Muscle of arm (tissue), 14 donors: ENCODE measurements at places on chromosomes 7 and 10.

DNA sequence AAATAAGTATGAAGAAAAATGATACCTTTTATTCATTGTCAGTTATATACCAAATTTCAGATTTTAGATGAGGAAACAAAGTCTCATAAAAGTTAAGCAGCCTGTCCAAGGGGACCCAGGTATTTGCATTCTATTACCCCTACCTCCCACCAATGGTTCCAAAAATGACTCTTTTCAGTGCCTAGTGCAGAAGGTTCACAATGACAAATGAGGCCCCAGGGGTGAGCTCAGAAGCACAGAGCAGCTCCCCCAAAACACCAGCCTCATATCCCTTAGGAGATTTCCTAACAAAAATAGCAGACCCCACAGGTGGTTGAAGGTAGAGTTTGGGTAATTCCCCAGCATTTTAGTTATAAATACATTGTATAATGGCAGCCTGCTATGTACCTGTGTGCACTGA is 168.6 kb downstream of the REEP3 start:
- no peak for DNase-seq

- no peak for DNase-seq
These were observed 327.9 kb upstream of the SORCS1 start for GRCh38 chr10:107492389-107492788.

- no peak for DNase-seq
These were observed 169.4 kb downstream of the ADARB2 start for GRCh38 chr10:1567742-1568495.

DNA sequence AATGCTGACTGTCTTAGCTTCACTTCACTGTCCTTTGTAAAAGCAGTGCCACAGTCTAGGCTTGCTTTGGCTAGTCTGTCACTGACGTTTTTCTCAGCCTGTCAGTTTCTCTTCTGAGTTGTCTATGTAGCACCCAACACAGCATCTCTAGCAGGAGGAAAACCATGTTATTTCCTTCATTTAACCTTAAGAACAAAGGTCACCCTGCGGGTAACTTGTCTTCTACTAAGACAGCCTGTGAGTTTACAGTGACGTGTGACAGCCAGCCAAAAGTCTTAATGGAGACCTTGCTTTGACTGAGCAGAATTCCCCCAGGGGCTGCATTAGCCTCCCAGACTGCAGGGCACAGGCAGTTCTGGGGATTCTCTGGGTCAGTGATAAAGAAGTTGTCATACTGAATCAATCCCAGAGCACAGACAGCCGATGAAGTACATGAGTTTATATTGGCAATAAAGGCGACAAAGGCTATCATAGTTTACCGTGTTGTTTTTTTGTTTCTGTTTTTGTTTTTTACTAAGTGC is 296.0 kb upstream of the KIAA1217 start:
- no peak for DNase-seq

- no peak for DNase-seq
These were observed 182.3 kb upstream of the IMMP2L start for GRCh38 chr7:111744501-111745155.

GRCh38 chr10:17206210-17206709 is 4.8 kb upstream of the TRDMT1 start:
- DNase-seq, result no peak

DNA sequence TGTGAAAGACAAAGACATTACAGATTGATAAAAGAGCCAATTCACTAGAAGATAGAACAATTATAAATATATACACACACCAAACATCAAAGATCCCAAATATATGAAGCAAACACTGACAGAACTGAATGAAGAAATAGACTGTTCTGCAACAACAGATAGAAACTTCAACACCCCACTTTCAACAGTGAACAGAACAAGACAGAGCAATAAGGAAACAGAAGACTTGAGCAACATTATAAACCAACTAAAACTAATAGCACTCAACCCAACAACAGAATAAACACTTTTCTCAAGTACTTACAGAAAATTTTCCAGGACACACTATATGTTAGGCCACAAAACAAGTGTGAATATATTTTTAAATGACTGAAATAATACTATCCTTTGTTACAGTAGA is 10.9 kb downstream of the CDCA7L start:
- no peak for DNase-seq

DNA sequence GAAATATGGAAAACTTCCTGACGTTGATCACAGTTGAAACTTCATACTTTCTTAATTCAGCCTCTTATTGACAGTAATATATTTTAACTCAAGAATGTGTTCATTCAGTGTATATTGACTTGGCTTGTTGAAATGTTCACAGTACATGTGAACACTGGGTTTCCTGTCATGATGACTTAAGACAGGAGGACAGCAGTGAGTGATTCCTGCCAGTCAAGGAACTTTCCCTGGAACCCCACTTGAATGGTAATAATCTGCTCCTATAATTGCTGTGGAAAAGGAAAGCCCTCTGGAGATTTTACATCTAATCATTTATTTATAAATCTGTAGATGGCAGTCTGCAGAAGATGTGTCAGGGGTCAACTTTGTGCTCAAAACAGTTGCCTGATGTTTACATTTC is 216.5 kb downstream of the MGMT start:
- DNase-seq, result no peak

- DNase-seq, result no peak
These were observed 182.3 kb downstream of the MAD1L1 start for GRCh38 chr7:2050511-2050866.

DNA sequence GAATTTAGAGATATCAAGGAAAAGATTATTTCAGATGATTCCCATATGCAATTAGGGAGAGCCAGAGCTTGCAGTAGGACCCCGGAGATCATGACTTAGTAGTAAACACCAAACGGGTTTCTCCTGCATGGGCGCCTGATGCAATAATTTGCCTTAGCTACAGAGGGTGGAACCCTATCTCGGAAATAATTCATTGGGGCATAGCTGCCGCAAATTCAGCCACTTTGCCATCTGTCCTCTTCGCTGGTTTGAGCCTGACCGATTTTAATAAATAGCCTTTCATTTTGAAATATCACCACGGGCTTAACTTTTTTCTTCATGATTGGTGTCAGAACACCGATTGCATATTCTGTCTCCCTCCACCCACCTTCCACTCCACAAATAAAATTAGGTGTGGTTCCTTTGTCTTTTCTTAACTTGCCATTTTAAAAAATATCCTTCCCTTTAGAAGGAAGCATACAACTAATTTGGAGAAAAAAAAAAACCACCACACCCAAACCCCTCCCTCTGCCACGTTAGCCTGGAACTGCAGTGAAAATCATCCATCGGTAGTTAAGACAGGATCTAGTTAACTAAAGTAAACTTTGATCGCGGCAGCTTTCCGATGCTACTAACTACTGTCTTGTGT is 1.4 kb downstream of the GARS1 start:
- DNase-seq, result peak; percentile 15

DNA sequence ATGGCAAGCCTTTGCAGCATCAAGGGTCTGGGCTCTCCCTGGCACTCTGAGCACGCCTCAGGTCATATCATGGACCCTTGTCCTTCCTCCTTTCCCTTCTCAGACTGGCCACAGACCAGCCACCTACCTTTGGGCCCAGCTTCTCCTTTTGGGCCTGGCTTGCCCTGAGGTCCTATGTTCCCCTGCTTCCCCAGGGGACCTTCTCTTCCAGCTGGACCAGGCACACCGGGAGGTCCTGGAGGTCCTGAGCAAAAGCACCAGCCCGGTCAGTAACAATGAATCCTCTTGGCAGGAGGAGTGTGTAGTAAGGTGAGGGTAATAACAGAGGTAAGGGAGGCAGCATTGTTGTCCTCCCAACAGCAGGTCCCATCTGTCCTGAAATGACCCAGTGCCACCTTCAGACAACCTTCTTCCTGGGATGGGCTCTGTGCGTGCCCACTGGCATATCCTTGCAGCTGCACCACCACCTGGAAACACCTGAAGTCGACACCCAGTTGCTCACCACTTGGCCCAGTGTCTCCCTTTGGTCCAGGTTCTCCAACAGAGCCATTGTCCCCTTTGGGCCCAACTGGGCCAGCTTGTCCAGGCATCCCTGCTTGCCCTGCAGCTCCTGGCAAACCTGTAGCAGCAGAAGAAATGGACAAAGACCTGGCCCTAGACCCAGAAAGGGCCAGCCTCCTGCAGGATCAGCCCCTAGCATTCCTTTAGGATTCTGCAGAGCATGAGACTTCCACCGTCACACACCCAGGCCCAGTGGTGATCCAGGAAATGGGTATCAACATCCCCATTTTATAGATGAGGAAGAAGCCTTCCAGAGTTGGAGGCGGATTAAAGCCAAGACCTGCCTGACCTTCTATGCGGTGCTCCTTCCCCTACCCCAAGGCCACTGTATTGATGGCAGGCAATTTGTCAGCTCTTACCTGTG is 6.4 kb downstream of the SFTPD start:
- no peak for DNase-seq

GRCh38 chr10:74922921-74923320 is 96.5 kb downstream of the KAT6B start:
- DNase-seq, result no peak

DNA sequence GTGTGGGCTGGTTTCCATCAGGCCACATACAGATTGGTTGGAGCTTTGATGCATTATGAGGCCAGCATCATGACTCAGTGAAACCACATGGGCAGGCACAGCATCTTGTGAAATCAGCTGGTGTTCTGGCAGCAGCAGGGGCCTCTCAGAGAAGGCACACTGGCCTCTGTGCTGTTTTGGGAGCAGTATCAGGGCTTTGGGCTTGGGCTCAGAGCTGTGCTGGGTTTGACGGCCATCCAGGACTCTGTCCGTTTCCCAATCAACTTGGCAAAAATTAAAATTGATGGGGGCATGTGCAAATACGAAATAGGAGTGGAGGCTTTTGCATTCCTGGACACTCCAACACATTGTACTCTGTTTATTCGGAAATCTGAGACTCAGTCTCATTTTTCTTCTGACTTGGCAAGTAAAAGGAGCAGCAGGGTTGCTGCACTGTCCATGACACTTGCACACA is 190.9 kb downstream of the BMPER start:
- DNase-seq, result no peak

- no peak for DNase-seq
These were observed 180.9 kb downstream of the SEMA3A start for GRCh38 chr7:84013616-84014240.

DNA sequence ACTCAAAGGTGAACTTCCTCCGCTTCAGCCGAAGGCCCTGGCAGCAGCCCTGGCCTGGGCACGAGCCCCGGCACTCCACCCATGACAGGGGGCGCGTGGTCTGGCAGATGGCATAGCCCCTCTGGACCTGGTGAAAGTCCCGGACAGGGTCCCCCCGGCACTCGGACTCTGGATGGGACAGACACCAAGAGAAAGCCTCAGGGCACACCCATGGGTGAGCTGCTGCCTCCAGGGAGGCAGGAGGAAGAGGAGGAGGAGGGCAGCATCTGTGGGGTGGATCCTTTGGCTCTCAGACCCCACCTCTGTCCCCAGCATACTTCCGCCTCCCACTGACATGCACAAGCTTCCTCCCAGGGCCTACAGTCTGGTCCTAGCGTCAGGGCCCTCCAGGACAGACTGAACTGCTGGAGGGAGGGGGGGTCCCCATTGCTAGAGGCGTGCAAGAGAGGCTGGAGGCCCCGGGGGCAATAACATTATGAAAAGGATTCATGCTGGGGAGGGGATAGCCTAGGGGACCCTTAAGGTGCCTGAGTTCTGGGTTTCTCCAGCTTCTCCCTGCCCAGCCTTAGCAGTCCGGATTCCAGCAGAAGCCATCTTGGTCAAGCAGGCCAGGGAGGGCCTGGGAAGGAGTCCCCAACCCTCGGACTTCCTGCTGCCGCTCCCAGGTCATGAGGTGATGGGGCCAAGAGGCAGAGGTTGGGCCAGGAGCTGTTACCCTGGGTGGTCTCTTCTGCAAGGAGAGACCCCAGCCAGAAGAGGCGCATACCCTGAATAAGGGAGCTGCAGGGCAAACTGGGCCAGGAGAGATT is 169.3 kb downstream of the LCOR start:
- no peak for DNase-seq

DNA sequence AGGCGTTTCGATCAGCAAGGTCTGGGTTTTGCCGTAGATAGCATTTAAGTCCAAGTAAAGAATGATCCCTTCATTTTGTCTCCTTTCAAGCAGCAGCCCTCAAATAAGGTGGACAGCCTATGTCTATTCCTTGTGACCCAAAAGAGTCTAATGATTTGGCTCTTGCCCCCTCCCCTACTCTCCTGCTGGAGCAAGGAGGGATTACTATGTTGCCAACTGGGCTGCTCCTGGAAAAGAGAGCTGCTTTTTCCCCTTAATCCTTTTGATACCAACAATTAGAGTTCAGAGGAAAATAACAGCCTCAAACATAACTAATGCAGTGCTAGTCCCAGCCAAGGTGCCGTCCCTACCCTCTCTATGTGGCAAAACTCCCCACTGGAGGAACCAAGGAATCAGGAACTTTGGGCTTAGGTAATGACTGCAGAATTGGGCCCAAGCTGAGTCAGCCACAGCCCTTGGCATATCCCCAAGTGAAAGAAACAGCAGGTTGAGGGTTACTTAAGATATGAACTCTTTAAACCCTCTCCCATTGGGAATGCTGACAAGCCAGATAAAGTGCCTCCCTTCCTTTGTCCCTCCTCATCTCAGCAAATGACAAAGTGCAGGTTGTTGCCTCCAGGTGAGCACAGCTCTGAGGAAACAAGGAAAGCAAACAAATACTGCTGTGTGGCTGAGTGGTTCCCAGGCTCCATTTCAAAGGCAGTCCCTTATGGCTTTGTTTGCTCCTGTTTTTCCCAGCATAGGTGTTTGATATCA is 643.7 kb downstream of the INHBA start:
- DNase-seq, result no peak

GRCh38 chr10:125698481-125698998 is 15.6 kb upstream of the TEX36 start:
- DNase-seq, result no peak

- no peak for DNase-seq
These were observed 129.4 kb downstream of the NRBF2 start for GRCh38 chr10:63262430-63263073.

- no peak for DNase-seq
These were observed 162.1 kb downstream of the JAZF1 start for GRCh38 chr7:28018446-28018845.

DNA sequence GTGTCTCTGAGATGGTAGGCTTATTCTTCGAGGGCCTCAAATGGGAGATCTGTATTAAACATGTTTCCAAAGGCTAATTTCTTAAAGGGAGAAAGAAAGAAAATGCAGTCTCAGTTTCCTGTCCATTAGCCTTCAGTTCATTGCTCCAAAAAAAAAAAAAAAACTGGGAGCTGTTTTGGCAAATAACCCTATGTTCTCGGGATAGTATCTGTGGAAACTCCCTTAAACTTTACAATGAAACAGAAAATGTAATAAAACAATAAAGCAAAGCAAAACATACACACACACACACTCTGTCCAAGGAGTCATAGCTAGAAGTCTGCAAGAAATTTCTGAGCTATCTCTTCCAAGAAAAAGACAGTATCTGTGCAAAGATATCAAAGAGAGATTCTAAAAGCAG is 172.5 kb upstream of the CELF2 start:
- DNase-seq, result no peak

DNA sequence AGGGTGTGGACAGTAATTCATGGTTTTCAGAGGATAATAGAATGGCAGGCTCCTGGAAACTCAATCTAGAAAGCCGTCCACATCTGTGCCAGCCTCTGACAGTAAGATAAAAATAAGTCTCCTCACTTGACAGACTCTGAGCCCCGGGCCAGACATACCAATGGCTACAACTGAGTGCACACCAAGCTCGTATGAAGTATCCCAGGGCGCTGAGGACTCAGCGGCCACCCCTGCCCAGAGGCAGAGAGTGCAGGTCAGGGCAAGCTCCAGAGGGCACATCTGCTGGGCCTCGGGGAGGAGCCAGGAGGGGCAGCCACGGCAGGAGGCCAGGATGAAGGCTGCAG is 262.8 kb upstream of the TCERG1L start:
- DNase-seq, result no peak
